ENCODE measurements at places on chromosomes 6 and 20.
A peak's percentile ranks its signal among the peaks of the same experiment; 100 is the strongest.

- no peak for DNase-seq
Measured at GRCh38 chr6:25193460-25194171, 85.6 kb upstream of the CARMIL1 start.

DNA sequence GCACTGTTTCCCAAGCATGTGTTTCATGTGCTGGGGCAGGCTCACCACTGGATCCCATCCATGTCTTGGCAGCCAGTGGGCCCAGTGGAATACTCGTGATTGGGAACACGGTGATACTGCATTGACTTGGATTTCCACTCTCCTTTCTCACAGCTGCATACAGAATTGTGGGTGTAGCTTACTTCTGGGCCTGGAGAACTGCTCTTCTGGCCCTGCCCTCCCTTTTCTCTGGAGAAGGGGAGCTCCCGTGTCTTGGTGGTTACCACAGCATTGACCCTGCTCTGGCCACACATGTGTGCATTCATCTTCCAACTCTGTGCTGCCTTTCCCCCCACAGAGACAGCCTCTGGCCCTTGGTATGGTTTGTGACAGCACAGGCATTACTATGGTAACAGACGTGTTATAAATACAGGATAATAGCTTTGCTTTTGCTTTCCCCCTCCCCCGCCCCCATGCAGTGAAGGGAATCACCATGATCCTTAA is 21.6 kb downstream of the SOBP start:
- DNase-seq, result no peak

- DNase-seq, result peak; percentile 15
Measured at GRCh38 chr6:83853178-83854000, at the start of gene RIPPLY2. Gene RIPPLY2, plus strand, starts transcription at chr6:83853360. Its CDS starts 57 bp downstream, at chr6:83853417.

DNA sequence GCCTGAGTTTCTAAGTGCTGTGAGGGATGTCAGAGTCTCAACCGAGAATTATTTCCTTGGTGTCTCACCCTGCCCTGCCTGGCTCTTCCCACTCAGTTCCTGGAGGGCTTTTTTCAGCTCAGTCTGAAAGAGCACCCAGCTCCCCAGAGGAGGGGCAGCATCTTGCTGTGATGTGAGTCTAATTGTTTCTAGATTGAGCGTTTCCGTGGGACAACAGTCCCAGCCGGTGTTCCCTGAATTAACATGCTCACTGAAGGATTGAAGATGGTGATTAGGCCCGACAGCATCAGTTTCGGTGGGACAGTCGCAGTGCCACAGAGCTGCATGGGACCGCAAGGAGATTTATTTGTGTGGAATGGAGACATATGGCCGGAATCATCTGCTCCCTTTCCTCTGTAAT is 587.6 kb downstream of the DHX35 start:
- no peak for DNase-seq

DNA sequence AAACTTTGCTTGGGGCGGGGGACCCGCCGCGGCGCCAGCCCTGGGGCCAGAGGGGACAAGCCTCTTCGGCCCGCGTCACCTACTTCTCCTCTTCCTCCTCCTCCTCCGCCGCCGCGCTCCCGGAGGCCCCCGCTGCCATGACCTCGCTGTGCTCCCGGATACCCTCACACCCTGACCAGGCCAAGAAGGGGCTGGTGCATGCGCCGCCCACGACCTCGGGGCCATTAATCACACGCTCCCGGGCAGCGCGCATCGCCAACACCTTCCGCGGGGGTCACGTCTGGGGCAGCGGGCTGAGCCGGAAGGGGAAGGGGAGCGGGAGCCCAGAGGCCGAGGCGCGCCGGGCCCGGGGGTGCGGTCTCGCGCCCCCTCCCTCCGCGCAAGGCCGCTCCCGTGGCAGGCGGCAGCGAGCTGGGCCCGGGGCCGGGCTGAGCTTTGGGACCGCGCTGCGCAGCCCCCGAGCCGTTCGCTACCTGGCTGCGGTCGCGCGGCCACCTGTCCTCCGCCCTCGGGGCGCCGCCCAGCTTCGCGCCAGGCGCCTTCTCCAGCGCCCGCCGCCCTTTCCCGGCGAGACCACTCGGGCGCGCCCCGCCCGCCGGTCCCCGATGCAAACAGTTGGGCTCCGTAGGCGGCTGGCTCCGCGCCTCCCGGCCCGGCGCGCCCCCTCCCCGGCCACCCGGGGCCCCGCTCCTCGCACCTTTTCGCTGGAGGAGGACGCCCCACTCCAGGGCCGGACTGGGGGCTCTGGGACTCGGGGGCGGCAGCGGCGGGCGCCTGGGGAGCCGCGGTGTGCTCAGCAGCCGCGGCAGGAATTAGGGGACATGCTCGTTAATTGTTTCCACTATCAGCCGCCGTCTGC is 575 bp upstream of the CNR1 start:
- DNase-seq, result peak; percentile 64

- DNase-seq, result no peak
Measured at GRCh38 chr20:57772349-57772964, 62.6 kb upstream of the PMEPA1 start.

DNA sequence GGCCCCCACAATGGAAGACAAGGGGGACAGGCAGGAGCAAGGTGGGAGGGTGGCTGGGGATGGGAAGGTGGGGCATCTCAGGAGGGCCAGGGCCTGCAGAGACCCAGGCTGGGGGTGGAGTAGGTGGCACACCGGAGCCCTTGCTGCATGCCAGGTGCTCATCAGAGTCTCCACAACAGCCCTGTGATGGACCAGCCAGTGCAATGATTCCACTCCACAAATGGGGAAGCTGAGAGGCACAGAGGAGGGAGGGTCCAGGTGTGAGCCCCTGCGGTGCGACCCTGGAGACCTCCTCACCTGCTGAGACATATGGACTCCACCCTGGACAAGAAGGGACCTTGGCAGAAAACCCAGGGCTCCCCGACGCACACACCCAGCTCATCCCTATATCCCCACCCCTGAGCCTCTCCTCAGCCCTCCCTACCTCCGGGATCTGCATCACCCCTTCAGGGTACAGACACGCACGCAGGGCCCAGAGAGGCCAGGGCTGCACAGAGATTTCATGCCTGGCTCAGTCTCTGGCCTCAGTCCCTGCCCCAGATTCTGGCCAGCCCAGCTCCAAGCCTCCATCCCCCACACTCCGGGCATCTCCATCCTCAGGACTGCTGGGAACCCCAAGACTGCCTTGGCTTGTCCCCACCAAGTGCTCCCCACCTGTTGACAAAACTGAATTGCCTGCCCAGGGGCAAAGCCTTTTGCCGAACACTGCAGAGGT is 7.1 kb upstream of the GRM4 start:
- no peak for DNase-seq

- DNase-seq, result no peak
Measured at GRCh38 chr6:161153725-161154124, 120.1 kb downstream of the AGPAT4 start.

GRCh38 chr6:157326979-157327378 is 3.7 kb upstream of the TMEM242 start:
- no peak for DNase-seq

GRCh38 chr20:32193996-32194395 is 13.5 kb downstream of the PLAGL2 start:
- DNase-seq, result no peak

- DNase-seq, result no peak
Measured at GRCh38 chr6:100472674-100473073, 8.0 kb upstream of the SIM1 start.

- no peak for DNase-seq
Measured at GRCh38 chr20:7728338-7728737, 211.9 kb downstream of the HAO1 start.

DNA sequence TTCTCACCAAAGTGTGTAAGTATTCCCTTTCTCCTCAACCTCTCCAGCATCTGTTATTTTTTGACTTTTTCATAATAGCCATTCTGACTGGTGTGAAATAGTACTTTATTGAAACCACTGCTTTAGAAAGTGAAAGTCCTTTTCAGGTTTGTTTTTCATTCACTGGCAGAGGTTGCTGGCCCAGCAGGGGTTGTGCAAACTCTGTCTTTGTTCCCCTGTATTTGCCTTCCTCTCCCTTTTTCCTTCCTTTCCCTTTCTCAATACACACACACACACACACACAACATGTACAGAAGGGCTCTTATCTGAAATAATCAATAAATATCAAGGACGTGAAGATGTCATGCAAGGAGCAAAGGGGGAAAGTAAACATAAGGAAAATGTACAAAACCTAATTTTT is 99.8 kb downstream of the LY86 start:
- DNase-seq, result no peak
